ENCODE measurements at places on chromosomes 5 and 9.

GRCh38 chr5:56123531-56124243 is 109.4 kb downstream of the ANKRD55 start:
- no peak for DNase-seq

- DNase-seq = no peak
Observed at GRCh38 chr5:3592298-3592697, 3.3 kb upstream of the IRX1 start.

- no peak for DNase-seq
Observed at GRCh38 chr9:131468031-131468430, 34.7 kb upstream of the POMT1 start.

- DNase-seq = no peak
Observed at GRCh38 chr5:74173241-74173640, 467.3 kb downstream of the ENC1 start.

- no peak for DNase-seq
Observed at GRCh38 chr9:70257991-70258691, 637 bp upstream of the SMC5 start.

GRCh38 chr5:149873896-149874295 is 70.7 kb downstream of the PDE6A start:
- DNase-seq = no peak

- DNase-seq = no peak
Observed at GRCh38 chr5:71640408-71640807, 53.3 kb downstream of the MCCC2 start.

DNA sequence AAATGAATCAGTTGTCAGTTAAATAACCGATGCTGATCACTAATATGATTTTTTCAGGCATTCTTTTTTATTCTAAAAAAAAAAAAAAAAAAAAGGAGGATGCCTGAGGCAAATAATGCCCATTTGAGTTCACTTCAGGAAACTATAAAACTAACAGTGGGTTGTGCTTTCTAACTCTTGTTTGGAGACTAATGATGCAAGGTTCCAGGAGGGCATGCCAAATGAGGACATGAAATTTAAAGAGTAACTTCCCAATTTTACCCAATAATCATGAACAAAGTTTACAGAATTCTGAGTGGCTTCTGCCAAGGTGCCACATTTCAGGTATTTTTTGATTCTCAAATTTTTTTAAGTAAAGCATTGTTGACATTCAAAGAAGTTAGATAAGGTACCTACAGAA is 41.0 kb downstream of the CEP120 start:
- DNase-seq = no peak

DNA sequence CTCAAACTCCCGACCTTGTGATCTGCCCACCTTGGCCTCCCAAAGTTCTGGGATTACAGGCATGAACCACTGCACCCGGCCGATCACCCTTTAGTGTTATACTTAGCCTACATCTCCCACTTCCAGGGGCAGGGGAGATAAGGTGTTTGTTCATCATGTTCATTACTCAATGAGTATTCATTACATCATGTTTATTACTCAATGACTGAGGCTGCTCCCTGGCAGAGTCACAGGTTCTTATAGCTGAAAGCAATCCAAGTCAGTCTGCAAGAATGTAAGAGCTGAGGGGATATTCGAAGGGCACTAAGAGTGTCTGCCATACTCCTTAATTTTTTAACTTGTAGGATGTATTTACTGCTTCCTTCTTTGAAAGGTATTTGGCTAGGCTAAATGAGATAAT is 214.2 kb downstream of the SPATA31D1 start:
- no peak for DNase-seq

DNA sequence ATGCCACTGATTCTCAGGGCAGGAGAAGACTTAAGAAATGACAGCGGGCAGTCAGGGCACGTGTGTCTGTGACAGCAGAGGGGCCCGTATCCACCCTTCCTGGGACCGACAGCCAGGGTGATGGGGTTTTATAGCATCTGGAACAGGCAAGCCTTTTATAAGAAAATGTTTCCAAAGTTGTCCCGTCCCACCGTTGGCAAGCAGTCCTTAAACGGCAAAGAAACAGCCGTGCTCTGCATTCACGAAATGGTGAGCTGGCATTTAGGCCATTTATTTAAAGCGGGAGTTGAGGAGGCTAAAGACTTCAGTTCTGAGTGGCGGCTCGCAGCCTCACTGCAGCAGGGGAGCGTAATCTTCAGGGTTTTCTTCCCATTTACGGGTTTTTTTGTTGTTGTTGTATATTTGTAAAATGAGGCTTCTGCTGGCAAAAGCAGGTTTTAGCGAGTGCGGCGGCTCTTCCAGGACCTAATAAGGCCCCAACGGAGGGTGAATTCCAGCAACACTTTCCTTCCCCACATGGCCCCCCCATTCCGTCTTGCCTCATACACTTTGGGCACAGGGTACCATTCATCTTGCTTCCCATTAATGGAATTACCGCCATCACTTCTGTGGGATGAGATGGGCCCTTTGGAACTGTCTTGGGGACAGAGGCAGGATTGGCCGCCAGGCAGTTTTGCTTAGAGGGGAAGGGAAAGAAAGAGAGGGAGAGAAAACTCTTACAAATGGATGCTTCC is 15.8 kb downstream of the NEK6 start:
- no peak for DNase-seq

- no peak for DNase-seq
Observed at GRCh38 chr9:99964336-99964735, 57.9 kb downstream of the STX17 start.

DNA sequence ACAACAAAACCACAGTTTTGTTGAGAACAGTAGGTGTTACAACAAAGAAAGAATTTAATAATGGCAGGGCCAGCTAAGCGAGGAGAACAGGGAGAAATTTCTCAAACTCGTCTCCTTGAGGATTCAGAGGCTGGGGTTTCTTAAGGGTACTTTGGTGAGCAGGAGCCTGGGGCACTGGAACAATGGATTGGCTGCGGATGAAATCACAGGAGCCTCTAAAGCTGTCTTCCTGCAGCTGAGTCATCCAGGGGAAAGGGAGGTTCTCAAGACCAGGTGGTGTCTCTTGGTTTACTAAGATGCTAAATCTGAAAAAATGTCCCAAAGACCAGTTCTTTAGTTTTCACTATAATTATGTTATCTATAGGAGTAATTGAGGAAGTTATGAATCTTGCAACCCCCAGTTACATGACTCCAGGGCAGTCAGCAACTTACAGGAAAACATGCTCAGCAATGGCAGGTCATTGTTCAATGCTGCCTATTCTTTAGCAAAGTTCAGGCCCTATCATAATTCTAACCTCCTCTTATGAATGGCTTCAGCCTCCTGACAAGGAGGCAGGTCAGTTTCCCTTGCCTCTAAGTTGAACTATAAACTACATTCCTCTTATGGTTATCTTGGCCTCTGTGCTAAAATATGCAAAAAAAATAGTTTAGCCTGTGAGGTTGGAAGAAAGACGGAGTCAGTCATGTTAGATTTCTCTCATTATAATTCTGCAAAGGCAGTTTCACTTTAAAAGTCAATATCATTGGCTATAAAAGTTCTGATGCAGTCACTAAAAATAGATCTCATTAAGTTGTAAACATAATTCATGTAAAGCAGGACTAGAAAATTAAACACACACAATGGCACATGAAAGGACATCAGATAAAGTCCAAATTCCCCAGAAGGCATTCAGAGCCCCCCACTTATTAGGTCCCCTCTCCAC is 63.3 kb upstream of the CKS2 start:
- no peak for DNase-seq

- DNase-seq = peak; percentile 14
Observed at GRCh38 chr9:30075451-30076199, 2308.8 kb upstream of the ACO1 start.

DNA sequence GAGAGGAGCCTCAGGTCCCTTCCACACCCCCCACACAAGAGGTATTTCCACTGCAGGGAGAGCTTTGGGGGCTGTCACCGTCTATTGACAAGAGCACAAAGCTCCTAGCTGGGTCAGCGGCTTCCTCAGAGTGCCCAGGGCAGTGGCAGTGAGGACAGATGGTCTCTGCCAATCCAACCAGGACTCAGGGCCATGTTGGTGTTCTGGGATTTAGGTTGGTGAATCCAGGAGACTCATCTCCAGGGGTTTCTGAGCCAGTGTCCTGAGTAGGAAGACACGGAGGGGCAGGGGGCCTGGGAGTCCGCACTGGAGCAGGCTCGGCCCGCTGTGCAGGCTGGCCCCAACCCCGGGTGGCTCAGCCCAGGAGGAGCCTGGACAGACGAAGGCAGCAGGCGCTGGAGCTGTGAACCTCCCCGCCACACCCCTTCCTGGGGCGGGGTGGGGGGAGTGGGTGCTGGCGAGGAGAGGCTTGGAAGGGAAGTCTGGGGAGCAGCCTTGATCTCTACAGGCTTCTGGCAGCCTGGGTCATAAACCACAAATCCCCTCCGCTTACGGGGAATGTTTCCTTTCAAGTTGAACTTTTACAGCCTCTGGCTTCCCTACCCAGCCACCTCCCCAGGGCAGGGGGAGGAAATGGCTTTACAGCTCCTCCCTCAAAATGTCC is 19.6 kb downstream of the CRB2 start:
- no peak for DNase-seq

GRCh38 chr9:124218438-124218982 is 39.2 kb upstream of the NEK6 start:
- peak; percentile 47 for DNase-seq

DNA sequence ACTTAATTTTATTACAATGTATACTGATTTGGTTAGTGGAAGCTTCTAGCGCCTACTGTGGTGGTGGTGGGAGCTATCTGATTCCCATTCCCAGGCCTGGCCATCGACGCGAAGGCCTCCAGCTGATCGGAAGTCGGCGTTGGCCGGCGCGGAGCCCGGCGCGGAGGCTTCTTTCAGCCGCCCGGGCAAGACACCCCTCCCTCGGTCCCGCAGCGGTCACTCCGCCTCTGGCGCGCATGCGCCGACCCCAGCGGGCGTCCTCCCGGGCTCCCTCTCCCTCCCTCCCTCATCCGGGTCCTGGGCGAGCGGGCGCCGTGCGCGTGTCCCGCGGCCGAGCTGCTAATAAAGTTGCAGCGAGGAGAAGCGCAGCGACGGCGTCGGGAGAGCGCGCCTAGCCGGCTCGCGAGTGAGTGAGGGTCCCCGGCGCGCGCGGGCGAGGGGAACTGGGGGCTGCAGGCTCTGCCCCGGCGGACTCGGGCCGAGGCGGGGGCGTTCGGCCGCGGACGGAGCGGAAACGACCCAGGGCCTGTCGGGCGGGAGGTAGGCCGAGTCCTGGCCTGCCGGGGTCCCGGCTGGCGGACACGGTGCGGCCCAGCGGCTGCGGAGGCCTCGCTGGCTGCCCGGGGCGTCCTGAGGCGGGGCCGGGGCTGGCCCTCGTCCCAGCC is at the start of gene SMAD5:
Gene SMAD5, plus strand, starts transcription at position 289 of the 665 bp plus-strand sequence. CDS start 20,916 bp downstream, outside the sequence.
- DNase-seq = peak; percentile 70

DNA sequence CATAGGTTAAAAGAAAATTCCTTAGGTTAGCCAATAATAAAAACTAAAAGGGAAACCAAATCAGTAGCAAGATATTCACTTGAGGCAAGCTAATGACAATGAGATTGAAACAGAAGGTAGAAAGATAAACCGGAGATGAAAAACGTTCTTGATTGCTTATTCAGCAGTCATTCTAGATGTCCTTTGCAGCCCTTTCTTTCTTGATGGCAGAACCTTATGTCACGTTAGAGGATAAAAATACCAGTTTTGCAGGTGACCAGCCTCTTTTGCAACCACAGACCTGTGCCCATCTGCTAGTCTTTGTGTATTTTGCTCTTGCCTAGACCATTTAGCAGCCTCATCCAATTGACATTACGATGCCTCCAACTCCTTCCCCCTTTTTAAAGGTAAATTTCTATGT is 337.8 kb downstream of the DMAC1 start:
- no peak for DNase-seq

DNA sequence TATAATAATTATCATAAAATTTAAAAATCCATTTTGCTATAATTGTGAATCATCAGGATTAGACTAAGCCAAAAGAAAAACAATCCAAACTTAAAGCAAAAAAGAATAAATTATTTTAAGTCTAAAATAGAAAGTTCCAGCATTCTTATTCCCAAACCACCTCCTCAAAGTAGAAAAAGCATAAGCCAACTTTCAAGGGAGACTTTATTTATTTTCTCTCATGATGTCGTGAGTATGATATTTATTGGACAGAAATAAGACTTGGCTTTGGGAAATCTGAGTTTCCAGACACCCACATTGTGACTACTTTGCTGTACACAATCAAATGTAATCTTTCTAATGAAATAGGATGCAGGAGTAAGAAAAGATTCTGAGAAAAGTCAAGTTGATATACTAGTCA is 372.1 kb downstream of the MTRR start:
- no peak for DNase-seq

DNA sequence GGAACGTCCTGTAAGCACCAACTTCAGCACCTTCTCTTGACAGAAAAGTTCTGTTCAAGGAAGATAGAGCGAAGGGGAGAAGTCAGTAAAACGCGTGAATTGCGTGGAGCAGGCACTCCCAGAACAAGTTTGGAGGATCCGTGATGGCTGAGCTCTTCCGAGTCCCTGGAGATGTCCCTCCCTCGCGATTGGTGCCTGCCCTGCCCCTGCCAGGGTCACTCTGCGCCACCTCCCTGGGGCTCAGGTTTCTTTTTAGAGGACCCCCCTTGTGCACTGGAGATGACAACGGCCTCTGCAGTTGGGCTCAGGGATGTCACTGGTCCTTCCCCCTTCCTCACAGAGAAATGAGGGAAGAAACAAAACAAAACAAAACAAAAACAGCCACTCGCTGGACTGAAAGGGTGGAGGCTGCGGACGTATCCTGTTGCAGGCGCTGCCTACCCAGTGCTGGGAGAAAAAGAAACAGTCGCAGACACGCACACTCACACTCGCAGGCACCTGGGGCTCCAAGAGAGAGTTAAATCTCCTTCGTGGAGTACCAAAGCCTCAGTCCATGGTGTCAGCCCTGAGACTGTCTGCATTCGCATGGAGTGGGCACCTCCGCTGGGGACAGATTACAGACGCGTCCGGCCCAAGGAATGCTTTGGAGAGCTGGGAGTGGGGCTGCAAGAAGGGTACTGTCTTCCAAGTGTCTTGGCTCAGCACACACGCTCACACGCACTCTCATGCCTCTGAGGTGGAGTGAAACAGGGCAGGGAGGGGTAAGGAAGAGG is 512.7 kb downstream of the SLCO4C1 start:
- no peak for DNase-seq

GRCh38 chr5:172455511-172456061 is 1.3 kb upstream of the SH3PXD2B start:
- no peak for DNase-seq

GRCh38 chr5:155898284-155898683 is 428.7 kb upstream of the SGCD start:
- no peak for DNase-seq

GRCh38 chr9:98929071-98929470 is 14.6 kb upstream of the COL15A1 start:
- DNase-seq = no peak

GRCh38 chr5:176660530-176660859 is 13.2 kb downstream of the TSPAN17 start:
- DNase-seq = no peak

GRCh38 chr5:64160201-64160600 is 5.4 kb upstream of the RNF180 start:
- DNase-seq = no peak

DNA sequence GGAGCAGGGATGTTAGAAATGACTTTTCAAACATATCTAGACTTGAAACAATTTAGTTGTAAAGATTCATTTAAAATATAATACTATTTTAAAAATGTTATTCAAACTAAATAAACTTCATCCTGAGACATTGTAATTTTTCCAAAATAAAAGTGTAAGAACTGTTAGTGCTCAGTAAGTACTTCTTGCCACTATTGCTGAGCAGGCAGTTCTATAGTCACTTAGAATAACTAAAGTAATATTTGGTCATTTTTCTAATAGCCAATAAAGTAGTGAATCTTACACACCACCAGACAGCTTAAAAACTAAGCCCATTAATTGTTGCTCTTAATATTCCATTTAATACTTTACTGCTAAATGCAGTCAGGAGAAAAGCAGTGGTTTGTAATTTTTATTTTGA is 1120.0 kb upstream of the CDH10 start:
- DNase-seq = no peak

Measured in stimulated activated CD4-positive, alpha-beta T cell treated with anti-CD3 and anti-CD28 coated beads, Interleukin-2, amount 100 ng/mL, for 24 hours (primary cell).